Inflammatory macrophage (primary cell): ENCODE measurements at places on chromosomes 11 and 22.
A peak's percentile ranks its signal among the peaks of the same experiment; 100 is the strongest.

- DNase-seq = peak; percentile 23
Measured at GRCh38 chr22:41982865-41983264, 13.6 kb downstream of the SEPTIN3 start.

DNA sequence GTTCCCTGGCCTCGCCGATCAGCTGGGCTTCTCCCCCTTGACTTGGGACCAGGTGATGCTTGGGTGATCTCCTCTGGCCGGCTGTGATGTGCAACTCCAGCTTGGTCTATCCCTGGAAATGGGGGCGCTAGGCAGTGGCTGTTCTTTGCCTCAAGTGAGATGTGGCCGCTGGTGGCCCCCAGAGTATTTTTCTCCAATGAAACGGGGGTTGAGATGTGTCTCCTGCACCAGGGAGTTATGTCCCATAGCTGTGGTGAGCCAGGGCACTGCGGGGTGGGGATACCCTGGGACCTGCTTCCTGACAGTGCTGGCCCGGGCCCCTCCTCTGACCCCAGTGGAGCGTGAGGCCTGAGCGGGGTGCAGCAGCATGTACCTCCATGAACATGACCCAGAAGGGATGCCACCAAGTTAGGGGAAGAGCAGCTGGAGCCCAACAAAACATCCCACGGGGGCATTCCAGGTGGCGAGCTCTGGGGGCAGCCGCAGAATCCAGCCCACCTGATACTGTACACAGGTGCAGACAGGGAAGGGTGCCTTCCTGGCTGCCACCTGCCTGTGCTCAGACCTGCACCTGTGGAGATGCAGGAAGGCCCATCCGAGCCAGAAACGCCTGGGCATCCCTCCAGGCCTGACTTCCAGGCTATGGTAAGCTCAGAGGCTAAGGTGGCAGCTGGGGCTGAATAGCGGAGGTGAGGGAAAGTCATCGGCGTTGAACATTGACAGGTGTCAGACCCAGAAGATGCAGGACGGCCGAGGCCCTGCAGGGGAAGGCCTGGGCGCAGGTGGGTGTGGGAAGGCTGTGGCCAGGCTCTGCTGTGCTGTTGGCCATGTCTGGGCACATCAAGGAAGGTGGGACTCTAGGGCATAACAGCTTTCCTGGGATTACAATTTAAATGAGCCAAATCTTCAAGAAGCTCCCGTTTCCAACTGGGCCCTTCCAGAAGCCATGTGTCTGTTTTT lies 97.3 kb downstream of the CTTN start:
- no peak for DNase-seq

DNA sequence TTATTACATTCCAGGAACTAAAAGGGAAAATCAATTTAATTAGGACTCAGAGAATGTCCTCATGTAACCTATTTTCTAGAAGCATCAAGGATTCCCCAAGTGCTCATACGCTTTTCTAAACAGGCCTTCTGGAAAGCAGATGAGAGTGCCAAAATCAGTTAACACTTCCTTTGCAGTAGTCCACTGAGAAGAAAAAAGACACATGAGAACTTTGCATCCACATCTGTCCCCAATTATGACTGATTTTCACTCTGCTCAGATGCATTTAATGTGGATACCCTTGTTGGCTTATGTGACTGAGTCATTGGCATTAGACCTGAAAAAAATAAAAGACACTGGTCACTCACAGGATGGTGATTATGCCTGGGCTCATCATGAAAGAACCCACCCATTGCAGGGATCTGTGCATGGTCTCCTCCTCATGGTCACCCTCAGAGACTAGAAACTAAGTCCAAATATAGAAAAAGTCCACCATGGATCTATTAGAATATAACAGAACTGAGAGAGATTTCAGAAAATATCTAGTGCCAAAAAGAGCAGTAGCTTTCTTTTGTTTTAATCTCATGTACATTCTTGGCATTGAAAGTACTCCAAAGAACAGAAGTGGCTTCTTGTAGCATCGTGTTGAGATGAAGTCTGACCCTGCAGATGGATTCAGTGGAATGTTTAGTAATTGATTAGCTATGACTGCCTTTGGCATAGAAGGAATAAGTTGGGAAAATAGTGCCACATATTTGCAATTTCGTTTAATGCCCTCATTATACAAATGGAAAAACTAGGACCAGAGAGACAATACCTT lies 48.8 kb upstream of the FIBIN start:
- DNase-seq = no peak

DNA sequence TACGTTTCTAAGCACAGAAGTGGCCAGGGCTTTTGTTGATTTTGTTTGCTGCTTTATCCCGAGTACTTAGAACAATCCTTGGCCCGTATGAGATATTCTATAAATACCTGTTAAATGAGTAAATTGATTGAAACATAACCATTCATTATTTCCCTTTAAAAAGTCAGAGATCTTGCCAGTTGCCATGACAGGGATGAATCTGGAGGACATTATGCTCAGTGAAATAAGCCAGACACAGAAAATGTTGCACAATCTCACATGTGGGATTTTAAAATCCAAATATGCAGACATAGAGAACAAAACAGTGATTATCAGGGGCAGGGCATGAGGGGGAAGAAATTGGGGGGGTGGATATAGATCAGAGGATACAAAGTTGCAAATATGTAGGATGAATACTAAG lies 1240.1 kb downstream of the LRRC4C start:
- no peak for DNase-seq

DNA sequence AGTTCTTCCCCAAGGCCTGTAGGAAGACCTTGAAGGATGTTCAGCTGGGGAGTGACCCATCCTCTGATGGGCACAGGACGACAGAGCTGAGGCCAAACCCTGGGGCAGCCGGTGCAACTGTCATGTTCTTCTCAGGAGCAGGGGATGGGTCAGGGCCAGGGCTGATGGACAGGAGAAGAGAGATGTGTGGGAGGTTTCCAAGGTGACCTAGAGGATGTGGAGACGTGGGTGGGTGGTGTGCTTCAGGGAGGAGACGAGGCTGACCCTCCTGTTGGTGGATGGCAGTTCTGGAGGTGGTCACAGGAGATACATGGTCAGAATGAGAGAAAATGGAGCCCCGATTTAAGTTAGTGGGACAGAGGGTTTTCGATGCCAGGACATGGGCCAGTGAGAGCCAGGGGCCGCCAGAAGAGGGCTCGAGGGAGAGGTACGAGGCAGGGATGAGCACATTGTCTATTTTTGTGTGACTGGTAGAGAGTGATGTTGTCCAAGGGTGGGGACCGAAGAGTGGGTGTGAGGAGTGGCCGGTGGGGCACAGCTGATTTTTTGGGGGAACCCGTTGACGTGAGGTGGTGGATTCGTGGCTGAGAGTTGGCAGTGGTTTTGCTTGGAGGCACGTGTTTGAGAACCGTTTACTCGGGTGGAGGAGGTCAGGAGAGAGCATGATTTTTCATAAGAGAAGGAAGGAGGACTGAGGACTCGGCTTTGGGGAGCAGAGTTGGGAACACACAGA lies 14.6 kb downstream of the TBC1D22A start:
- DNase-seq = no peak

GRCh38 chr22:40036591-40037225 lies 42.0 kb downstream of the FAM83F start:
- DNase-seq = peak; percentile 81

DNA sequence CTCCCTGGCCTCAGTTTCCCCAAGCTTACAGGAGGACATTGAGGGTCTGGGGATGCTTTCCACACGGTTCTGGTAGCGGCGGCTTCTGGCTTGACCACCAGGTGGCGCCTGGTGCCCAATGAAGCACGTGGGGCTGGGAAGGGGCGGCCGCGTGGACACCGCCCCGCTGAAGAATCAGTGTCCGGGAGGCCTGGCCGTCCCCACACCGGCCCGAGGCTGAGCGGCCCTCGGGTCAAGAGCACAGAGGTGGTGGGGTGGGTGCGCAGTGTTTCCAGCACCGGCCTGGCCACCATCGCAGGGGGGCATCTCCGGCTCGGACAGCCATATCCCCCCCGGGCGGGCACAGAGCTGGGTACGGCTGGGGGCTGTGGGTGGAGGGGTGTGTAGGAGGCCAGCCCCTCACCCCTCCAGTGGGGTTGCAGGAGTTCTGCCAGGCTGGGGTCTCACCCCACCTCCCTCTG lies 27.8 kb upstream of the PPARA start:
- DNase-seq = peak; percentile 60

DNA sequence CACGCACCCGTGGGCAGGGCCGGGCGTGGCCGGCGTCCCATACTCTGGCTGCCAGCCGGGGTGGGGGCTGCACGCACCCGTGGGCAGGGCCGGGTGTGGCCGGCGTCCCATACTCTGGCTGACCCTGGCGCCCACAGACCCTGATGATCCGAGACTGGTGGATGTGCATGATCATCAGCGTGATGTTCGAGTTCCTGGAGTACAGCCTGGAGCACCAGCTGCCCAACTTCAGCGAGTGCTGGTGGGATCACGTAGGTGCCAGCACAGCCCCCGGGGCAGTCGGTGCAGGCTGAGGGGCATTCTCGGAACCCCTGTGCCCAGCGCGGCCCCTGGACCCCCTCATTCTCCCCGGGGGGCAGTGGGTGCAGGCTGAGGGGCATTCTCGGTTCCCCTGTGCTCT lies 19.0 kb downstream of the RNH1 start:
- no peak for DNase-seq

- DNase-seq = peak; percentile 93
Measured at GRCh38 chr11:82864268-82864667, 36.0 kb downstream of the PRCP start.

DNA sequence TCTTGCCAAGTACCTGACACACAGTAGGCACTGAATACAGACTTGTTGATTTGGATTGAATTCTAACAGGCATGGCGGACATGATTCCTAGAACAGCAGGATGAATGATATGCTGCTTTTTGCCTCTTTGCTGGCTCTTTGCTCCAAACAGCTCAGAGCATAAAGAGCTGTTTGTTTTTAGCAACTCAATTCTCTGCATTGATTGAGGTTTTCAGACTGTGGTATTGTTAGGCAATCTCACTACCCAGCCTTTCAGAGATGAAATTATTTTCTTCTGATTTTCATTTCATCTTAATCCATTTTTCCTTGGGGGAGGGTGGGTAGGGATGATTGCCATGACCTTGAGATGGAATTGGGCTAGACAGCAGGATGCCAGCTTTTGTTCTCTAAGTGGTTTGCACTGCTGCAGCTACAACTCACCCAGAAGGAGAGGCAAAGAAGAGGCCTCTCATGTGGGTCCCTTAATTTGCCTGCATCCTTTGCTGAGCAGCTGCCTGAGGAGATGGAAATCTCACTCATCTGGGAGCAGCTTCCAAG lies 20.5 kb downstream of the COA4 start:
- no peak for DNase-seq

GRCh38 chr11:73152086-73152853 lies 10.2 kb upstream of the FCHSD2 start:
- no peak for DNase-seq

- peak; percentile 39 for DNase-seq
Measured at GRCh38 chr22:35154937-35155387, 89.0 kb downstream of the ISX start.
